ENCODE measurements at places on chromosomes 1 and 21.

DNA sequence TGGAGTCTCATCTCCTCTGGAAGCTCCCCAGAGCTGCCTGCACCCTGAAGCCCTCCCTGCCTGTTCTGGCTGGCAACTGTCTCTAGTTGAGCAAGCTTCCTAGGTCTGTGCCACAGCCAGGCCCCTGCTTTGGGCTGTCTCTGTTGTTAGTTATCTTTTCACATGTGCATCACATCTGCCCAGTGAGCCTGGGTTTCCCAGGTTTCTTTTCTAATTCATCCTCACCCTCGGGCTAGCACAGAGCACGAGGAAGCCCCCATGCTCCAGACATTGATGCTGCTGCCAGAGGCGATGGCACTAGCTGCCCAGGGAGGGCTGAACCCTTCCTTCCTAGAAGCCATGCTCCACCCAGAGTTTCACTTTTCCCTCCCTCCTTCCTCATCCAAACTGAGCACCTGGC, 27.2 kb downstream of the RASSF5 start:
- no peak for DNase-seq

DNA sequence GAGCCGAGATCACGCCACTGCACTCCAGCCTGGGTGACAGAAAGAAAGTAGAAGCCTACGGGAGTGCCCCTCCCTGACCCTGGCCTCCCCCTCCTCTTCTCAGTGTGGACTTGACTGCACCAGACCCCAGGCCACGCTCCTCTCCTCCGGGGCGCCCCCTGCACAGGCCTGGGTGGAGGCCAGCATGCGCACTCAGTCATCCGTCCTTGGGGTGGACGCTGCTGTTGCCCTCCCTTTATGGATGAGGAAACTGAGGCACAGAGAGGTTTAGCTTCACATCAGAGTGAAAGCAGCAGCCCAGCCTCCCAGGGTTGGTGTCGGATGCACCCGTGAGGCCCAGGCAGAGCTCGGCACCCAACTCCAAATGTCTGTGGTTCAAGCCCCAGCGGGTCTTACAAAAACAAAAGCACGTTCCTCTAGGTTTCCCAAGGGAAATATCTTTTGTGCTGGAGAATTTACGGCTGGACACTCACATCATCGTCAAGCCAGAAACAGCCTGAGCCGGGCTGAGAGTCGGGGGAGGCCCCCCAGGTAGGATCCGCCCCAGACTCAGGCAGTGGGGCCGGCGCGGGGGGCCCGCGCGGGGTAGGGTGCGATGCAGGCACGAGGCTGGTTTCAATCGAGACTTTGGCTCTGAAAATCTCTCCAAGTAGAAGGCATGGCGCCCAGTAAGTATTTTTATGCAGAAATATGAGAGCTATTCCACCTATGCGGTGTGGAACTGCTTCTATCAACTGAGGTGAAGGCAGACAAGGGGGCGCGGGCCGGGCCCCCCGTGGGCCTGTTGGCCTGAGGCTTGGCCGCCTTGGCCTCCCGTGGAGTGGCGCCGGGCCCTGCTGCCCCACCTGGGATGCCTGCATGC, 36.6 kb downstream of the MORN1 start:
- no peak for DNase-seq

DNA sequence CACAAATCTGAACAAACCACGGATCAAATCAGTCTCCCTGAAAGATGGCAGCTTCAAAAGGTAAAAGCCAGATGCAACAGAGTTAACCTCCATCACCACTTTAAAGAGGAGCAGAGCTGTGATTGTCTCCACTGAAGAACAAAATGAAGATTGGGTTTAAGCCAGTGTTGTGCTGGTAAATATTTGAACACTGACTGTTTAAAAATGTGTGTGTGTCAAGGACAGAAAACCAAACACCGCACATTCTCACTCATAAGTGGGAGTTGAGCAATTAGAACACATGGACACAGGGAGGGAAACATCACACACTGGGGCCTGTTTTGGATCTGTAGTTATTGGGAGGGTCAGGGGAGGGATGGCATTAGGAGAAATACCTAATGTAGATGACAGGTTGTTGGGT, 83.9 kb downstream of the ST6GALNAC5 start:
- no peak for DNase-seq

GRCh38 chr1:230230948-230231773, 164.1 kb downstream of the GALNT2 start:
- DNase-seq = no peak

Measured in GM12891 (cell line).